ENCODE measurements at places on chromosomes 2 and 18.

GRCh38 chr2:37226863-37227262 lies 4.5 kb downstream of the CEBPZ start:
- no peak for DNase-seq

DNA sequence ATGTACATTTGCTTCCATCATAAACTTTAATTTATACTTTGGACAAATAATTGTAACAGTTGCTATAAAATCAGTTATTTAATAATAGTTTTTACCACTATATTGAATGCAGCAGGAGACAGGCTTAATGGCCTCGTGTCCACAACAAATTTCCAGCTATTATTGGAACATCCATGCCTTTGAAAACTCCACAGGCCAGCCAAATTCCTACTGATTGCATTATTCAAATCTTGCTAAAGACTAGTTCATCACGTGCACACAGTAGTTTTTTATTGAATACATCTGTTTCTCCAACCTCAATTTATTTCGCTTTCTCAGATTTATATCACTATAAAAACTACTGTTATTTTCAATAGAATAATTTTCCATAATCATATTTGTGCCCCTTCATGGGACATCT lies 18.4 kb upstream of the PTPRM start:
- DNase-seq, result no peak

- no peak for DNase-seq
Observed at GRCh38 chr2:172232708-172233396, 130.2 kb upstream of the DLX2 start.

GRCh38 chr18:58599106-58599505 lies 29.8 kb downstream of the ALPK2 start:
- DNase-seq, result no peak

DNA sequence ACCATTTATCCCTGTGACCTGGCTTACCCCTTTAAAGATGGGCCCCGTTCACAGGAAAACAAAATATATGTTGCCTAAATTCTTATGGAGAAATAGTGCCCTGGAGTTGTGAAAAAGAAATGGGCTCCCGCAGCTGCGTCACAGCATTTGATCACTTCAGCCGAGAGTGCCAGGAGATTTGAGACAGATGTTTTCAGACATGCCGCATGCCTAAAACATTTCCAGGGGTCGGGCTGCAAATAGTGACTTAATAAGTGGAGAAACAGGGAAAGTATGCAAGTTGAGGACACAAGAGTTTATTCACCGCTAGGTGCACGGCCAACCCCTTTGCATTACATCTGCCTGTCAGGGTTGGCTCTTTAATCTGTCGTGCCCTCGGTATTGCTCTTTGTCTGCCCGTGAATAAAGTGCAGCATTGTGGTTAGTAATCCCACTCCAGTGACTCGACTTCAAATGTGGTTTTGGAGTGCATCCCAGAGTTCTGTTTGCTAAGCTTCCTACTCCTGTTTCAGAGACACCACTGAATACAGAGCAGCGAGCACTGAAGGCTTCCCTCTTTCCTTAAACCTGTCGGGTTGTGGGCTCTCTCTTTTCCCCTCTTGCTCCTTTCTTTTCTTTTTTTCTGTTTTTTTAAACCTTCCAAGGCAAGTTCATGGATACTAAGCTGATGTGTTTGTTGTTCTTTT lies 187.5 kb downstream of the LTBP1 start:
- no peak for DNase-seq

DNA sequence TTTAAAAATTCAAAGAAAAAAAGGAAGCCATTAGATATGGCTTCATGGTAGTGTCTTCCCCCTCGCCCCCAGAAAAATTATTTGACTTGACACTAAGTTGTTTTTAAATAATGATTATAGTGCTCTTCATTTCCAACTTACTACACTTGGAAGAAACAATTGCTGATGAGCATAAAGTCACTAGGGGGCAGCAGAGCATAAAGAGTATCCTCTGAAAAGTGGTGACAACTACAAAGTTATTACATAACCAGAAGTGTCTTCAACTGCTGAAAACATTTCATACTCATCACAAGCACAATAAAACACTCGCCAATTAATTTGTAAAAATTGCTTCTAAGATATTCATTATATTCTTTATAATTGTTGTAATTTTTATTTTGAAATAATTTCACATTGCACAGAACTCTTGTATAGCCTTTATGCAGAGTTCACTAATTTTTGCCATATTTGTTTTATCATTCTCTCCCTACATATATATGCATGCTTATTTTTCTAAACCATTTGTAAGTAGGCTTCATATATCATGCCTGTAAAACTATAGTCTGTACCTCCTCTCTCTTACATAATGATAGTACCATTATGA lies 54.9 kb downstream of the EXOC6B start:
- DNase-seq, result no peak

DNA sequence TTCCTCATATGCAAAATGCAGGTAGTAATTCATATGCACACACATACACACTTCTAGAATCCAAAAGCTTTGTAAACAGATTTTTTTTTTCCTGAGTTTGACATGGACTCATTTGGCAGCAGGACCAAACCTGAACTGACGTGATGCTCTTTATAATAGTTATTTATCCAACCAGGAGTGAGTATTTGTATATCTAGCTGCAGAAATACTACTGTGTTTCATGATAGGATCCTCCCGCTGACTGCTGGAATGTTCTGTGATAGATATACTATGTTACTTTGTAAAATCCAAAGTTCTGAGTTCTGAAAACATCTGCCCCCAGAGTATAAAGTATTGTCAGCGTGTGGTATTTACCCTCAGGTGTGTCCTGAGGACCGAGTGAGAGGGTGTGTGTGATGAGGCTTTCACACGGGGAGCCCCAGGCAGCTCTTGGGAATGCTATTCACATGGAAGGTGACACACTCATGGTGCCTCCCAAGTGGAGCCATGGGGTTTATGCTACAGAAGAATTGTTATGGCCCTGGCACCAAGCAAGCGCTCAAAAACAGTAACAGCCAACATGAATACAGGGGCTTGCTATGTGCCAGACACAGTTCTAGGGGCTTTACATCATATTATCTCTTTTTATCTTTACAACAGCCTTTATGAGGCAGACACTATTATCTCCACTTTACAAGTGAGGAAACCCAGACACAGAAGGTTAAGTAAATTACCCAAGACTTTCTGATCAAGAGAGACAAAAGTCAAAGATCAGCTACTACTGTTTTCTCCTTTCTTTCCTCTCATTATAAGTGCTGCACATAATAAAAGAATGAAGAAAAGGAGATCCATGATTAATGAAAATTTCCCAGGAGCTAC lies 16.7 kb upstream of the TXNDC2 start:
- no peak for DNase-seq
